ENCODE measurements at places on chromosomes 6 and 20.

DNA sequence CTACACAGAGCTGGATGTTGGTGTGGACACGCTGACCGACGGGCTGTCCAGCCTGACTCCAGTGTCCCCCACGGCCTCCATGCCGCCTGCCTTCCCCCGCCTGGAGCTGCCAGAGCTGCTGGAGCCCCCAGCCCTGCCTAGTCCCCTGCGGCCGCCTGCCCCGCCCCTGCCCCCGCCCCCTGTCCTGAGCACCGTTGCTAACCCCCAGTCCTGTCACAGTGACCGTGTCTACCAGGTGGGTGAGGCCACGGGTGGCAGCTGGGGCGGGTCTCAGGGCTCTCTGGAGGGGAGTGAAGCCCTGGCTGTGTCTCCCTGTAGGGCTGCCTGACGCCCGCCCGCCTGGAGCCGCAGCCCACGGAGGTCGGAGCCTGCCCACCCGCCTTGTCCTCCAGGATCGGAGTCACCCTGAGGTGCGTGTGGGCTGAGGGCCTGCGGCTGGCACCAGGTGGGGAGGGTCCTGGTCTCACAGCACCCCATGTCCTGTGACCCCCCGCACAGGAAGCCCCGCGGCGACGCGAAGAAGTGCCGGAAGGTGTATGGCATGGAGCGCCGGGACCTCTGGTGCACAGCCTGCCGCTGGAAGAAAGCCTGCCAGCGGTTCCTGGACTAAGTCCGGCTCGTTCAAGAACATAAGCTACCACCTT, 2.9 kb downstream of the SLC2A4RG start:
- DNase-seq, result no peak

- DNase-seq, result no peak
Measured at GRCh38 chr6:30231067-30231466, 17.9 kb upstream of the TRIM26 start.

DNA sequence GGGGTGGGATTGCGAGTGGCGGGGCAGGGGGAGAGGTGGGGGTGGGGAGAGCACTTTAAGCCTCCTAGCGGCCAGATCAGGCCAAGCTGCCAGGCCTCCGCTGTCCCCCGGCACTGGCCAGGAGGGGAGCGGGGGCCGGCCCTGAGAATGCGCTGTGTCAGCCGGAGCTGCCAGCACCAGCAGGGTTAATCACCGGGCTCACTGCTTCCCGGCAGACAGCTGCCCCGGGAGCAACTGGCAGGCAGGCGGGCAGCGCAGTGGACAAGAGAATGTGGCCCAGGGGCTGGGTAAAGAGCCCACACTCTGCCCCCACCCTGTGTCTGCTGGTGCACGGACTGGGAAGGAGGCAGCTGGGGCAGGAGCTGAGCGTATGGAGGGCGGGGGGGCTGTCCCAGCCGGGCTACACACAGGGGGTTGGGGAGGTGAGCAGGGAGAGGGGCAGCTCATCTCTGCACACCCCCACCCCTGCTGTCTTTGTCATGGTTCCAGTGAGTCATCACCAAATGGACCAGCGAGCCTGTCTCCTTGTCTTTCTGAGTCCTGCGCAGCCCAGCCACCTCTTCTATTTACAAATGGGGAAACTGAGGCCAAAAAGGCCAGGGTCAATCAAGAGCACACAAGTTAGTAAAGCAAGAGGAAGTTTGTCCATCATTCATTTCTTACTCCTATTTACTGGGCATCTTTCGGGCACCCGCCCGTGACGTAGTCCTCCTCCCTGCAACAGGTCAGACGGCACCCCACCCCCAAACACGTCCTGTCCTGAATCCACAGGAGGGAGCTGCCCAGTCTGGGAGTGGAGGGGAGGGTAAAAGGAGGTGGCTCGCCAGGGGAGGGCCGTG, 2.1 kb upstream of the LAMA5 start:
- peak; percentile 49 for DNase-seq

GRCh38 chr6:1792989-1793388, 183.3 kb downstream of the FOXC1 start:
- peak; percentile 12 for DNase-seq

DNA sequence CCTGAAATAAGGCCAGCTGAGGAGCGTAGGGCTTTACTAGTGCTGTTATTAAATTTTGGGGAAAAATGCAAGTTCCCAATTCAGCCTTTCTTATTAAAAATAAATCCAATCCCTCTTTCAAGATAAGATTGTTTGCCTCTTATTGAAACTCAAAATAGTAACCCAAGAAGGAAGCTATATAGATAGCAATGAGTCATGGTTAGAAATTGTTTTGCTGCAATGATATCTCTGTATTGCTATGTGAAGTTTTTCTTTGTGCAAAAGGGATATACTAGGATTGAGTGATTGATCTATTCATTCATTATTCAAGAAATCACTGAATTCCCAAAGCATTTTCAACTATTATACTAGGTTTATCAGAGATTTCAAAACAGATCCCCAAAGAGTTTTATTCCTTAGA, 93.0 kb upstream of the HDAC2 start:
- DNase-seq, result no peak
